Endothelial cell (in vitro differentiated cells): ENCODE measurements at places on chromosomes 4 and X.

- no peak for DNase-seq
These were observed 93.1 kb upstream of the TEX13A start for GRCh38 chrX:105313596-105313995.

- DNase-seq, result no peak
These were observed 270.0 kb downstream of the ARHGAP24 start for GRCh38 chr4:85744950-85745349.

- no peak for DNase-seq
These were observed 10.0 kb downstream of the TMEM164 start for GRCh38 chrX:110012818-110013485.

DNA sequence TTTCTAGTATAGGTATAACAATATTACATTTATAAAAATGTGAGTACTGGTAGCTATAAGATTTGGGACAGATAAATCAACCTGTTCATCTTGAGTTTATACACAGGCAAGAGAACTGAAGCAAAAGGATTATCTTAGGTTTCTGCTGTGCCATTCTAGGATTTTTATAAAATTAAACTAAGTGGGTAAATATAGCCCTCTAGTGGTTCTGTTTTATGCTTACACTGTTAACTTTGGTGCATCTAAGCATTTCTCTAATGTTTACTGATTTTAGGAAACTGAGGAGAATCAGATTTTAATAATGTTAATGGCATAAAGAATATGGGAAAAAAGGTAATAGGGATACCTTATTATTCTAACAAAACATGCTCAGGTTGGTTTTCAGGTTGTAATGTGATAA is 1.1 kb upstream of the RRH start:
- DNase-seq, result no peak

DNA sequence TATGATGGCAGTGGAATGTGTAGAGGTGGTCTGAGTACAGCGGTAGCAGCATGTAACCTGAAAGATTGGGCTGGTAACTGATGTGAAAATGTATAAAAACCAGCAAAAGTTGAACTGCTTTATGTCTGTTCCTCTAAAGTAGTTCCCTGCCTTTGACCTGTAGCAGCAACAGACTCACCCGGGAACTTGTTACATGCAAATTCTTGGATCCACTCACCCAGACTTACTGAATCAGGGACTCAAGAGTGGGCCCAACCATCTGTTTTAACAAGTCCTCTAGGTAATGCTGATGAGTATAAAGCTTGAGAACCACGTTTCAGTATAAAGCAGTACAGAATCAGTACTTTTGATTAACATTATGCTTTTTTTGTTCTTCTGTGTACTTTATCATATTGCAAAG is 84.7 kb downstream of the RAP1GDS1 start:
- DNase-seq, result no peak

DNA sequence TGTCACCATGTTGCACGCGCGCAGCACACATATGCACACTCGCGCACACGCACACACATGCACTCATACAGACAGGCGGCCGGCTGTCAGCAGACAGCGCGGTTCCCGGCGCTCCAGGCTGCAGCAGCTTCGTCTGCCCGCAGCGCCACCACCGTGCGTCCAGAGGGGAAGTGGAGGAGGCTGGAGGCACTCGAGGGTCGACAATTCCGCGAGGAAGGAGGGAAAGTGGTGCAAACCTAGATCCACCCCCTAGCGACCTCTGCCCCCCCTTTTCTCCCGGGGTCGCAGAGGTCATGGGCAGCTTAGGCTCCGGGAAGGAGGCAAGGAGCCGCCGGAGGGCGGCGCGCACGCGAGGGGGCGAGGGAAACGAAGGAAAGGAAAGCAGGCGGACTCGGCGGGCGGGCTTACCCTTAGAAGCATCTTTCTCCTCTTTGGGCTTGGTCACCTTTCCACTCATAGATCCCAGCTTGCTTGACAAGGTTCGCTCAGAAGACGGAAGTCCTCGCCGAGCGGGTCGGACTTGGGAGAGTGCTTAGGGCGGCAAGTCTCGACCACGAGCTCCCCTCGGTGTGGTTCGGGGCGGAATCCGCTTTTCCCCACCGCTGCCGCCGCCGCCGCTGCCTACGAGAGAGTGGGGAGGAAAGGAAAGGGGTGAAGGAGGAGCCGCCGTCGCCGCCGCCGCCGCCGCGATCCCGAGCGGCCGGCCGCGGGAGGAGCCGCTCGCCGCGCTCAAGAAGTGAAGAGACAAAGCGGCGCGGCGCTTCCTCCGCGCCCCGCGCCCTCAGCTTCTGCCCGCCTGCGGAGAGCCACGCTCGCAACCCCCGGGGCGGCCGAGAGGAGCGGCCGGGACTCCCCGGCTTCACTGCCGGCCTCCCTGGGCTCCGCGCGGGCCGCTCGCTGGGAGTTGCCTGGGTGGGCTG is 326.6 kb upstream of the F9 start:
- peak; percentile 35 for DNase-seq
